ENCODE measurements at places on chromosomes 7 and 10. TPM values are rescaled to one million over a fixed set of nuclear protein-coding genes. Genes with fewer than 3 reads are reported as not detected.

OR6B1 gene
- polyA plus RNA-seq, result not detected

MACROH2A2 gene
- polyA plus RNA-seq, result 7.1 TPM

PRKG1 gene
- not detected for polyA plus RNA-seq

CDK5 gene
- polyA plus RNA-seq, result 11.7 TPM

ANKRD30A gene
- polyA plus RNA-seq, result not detected

STEAP1 gene
- not detected for polyA plus RNA-seq

SLIT1 gene
- not detected for polyA plus RNA-seq

DNA sequence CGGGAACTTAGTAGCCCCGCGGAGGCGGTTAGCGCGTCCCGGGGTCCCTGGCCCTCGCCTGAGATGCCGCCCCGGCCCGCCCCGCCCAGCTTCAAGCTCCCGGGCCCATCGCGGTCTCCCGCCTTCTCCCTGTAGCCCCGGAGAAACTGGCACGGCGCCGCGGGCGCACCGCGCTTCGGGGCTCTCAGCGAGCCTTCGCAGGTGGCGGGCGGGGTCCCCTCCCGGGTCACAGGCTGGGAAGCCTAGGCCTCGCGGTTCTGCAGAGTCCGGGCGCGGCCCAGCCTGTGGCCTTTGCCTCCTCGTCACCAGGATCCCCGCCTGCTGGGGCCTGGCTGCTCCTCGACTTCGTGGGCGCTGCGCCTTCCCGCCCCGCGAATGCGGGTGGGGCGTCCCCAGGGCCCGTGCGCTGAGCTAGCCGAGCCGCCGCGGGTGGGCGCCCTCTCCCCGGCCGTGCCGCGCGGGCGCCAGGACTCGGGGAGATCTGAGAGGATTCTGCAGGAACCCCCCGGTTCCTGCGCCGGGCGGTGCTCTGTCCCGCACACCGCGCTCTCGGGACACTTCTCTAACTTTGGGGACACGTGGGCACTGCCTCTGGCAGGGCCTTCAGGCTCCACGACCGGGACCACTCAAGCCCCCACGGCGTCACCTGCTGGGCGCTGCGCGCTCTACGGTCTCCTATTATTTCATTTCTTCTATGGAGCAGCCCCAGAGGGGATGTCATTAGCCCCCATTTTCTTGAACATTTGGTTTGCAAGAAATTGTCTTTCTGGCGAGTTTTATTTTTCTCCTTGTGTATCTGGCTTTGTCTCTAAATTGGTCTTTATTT is 682 bp upstream of the RGS10 start:
- peak; percentile 72 for DNase-seq

DNA sequence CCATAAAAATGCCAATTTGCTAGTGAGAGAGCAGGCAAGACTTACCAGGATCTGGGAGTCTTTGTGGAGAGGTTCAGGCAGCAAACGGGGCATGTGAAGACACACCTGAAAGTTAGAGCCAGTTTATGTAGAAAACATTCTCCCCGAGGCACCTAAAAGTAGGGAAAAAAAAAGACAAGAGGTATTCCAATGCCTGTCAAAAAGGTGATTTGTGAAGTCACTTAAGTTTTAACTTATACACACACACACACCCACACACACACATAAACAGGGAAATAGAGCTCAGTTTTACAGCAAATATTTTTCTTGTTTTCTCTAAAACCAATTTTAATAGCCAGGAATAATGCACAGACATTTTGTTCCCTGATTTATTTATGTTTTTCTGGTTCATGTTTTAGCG is at the start of gene LAMB4:
Gene LAMB4 (minus strand): TSS at position 101 of the 400 bp plus-strand sequence. CDS start 7,197 bp downstream, outside the sequence.
- DNase-seq, result no peak

- no peak for DNase-seq
Measured at GRCh38 chr10:127275272-127275671, 78.9 kb upstream of the INSYN2A start.

DNA sequence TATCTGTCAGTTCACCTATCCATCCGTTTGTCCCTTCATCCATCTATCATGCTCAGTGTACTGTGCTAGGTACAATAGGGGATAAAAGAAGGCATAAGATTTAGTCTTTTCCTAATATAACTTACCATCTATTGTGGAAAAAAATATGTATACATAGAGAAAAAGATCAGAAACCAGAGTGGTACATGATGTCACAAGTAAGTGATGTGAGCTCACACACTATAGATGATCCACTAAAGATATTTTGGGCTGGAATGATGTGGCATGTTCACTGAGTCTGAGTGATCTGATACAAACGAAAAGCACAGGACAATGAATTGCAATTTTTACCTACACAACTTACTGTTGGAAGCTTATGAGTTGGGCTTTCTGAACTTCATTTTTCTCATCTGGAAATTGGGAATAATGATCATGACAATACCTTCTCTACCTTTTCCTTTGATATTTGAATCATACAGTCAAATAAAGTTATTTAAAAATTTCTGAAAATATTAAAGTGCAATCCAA is 2.7 kb upstream of the TFAM start:
- no peak for DNase-seq

DNA sequence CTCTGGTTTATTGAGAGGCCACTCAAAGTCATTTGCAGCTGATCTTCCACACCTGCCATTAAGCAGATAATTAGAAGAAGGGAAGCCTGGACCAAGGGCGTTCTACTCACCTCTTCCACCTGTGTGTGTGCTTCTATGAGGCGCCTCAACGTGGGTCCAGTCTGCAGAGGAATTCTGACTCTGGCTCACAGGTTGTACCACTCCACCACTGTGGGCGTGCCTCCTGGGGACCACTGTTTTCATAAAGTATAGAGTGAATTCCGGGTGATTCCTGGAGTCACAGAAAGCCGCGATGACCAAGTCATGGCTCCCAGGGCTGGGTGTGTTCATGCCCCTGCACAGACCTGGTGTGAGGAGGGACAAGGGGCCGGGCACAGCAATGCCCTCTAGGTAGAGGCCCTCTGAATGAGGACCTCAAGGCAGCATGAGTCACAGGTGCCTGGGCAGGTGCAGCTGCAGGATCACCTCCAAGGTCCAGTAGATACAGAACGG is 408.3 kb upstream of the MGMT start:
- no peak for DNase-seq

- no peak for DNase-seq
Measured at GRCh38 chr7:115474137-115474536, 552.2 kb downstream of the MDFIC start.

DNA sequence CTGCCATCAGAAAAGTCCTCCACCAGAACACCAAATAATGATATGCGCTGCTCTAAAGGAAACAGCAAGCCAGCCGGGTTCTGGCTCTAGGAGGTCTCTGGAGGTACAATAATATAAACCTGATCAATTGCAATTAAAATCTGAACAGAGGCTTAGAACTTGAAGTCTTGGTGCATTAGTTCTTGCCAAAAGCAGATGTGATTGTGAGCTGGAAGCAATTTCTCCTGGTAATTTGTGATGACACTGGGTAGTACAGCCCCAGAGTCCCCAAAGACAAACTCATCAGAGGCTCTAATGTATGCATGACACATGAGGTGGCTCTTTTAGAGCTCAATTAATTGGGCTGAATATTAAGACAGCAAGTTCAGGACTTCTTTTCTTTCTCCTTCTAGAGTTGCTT is 3.3 kb downstream of the ETV1 start:
- DNase-seq, result no peak

- no peak for DNase-seq
Measured at GRCh38 chr10:79435271-79436065, 10.0 kb downstream of the ZCCHC24 start.

- no peak for DNase-seq
Measured at GRCh38 chr7:155276800-155277375, 20.8 kb upstream of the INSIG1 start.

DNA sequence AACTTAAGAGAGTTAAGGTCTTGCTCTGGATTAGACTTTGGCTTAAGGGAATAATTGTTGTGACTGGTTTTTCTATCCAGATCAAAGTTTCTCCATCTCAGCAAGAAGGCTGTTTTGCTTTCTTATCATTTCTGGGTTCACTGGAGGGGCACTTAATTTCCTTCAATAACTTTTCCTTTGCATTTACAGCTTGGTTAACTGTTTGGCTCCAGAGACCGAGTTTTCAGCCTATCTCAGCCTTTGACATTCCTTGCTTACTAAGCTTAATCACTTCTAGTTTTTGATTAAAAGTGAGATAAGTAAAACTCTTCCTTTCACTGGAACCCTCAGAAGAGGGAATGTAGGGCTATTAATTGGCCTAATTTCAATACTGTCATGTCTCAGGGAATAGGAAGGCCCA is 76.4 kb downstream of the LARP4B start:
- DNase-seq, result no peak

- DNase-seq, result no peak
Measured at GRCh38 chr10:44293842-44294241, 91.1 kb downstream of the CXCL12 start.

- DNase-seq, result no peak
Measured at GRCh38 chr7:132112657-132113056, 463.6 kb downstream of the PLXNA4 start.

- no peak for DNase-seq
Measured at GRCh38 chr7:29965030-29965429, 24.6 kb downstream of the SCRN1 start.

DNA sequence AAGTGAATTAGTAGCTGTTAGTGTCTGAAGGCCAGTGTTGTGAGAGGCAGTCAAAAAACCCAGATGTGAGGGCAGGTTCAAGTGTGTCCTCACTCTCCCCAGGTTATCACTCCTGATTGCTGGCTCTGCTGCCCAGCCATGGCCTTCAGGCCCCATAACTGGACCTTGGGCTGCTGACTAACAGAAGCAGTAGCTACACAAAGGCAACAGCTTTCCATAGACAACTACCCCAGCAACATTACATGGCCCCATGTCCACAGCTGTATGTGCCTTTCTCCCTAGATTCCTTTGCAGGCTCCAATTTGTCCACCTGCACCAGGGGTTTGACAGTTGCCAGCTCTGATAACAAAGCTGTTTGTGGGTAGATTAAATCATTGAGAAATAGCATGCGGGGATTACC is 297.8 kb downstream of the ARL4A start:
- no peak for DNase-seq

DNA sequence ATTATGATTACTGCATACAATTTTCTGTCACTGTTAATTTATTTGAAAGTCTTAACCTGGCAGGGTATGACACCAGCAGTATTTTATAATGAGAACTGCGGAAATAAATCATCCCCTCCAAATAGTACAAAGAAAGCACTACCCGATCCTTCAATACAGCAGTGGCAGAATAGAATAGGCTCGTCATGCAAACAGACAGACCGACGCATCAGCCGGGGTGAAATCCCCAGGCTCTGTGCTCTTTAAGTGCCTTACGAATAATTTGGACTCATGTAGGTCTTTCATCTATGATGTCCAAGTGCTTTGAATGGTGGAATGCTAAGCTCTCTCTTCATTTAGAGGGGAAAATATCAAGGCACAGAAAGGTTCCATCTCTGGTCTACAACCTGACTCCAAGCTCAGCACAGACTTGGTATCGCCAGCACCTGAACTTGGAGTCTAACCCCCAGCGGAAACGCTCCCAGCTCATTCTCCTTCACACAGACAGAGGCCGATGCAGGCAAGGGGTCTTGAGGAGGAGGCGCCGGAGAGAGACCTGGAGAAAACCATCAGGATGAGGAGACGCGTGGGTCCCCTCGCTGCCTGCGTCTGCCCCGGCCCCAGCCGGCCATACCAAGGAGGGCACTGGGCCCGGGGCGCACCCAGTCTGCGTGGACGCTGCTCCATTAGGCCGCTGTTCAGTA is 568.1 kb upstream of the MKI67 start:
- no peak for DNase-seq
